ENCODE measurements at places on chromosomes 1 and 21. TPM values are rescaled to one million over a fixed set of nuclear protein-coding genes. Genes with fewer than 3 reads are reported as not detected.

DNA sequence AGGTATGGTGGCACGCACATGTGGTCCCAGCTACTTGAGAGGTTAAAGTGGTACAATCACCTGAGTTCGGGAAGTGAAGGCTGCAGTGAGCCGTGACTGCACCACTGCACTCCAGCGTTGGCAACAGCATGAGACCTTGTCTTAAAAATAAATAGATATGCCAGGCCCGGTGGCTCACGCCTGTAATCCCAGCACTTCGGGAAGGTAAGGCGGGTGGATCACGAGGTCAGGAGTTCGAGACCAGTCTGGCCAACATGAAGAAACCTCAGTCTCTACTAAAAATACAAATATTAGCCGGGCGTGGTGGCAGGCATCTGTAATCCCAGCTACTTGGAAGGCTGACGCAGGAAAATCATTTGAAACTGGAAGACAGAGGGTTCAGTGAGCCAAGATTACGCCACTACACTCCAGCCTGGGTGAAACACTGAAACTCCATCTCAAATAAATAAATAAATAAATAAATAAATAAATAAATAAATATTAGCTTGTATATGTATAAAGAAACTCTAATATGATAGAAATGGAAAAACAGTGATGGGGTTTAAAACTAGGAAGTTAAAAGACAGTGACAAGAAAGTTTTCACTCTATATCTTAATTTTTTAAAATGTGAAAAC, 18.8 kb downstream of the GATAD2B start:
- DNase-seq, result peak; percentile 29

DNA sequence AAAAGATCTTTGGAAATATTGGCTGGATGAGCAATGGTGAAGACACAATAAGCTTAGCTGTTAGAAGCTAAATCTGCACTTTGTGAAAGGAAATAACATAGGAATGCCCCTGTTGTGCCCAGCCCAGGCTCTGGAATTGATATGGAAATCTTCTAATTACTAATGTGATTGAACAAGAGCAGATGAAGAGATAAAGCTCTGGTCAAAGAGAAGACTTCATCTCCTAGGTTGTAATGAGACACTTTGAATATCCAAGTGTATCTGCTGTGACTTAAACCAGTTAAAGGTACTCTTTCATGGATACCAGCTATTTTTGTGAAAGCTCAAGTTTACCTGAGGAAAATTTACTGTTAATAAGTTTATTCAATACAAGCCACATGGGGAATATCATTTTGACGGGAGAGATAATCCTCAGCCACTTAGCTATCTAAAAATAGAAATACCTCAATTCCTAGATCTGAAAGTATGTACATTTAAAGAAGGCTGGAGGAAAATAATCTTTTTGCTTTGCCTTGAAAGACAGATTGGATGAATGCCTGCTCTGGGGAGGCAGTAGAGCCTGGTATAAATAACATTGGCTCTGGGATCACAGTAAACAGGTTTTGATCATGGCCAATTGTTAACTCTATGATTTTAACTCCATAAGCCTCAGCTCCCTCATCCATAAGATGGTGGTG, 494.0 kb upstream of the B3GALT2 start:
- DNase-seq, result no peak

GRCh38 chr1:185670187-185670627, 64.0 kb upstream of the HMCN1 start:
- no peak for DNase-seq

GRCh38 chr1:108845446-108845845, 11.4 kb downstream of the AKNAD1 start:
- no peak for DNase-seq

The GCSAML gene
- 0.23 TPM for total RNA-seq

GRCh38 chr1:110174961-110175360, 24.7 kb downstream of the SLC6A17 start:
- DNase-seq, result no peak

The SCNM1 gene
- total RNA-seq, result 42.2 TPM

The VPS72 gene
- total RNA-seq, result 112 TPM

DNA sequence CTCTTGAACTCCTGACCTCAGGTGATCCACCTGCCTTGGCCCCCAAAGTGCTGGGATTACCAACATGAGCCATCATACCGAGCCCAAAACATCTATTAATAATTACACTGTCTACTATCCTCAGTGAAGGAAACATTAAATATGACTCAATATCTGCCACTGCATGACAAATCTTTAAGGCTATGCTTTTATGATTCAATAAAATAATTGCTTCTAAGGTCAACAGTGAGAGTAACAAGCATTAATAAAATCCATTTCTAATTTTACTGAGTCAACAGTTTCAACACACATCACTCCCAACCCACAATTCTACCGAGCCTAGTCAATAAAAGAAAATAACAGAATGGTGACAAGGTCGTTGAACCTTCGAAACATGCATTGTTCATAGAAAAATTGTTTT, 125.5 kb upstream of the CHRM3 start:
- DNase-seq, result no peak

GRCh38 chr1:179706339-179706941, 36.7 kb upstream of the FAM163A start:
- no peak for DNase-seq

The IFI16 gene
- 29.4 TPM for total RNA-seq

The CHD1L gene
- 15.9 TPM for total RNA-seq

- DNase-seq, result peak; percentile 73
Measured at GRCh38 chr1:17531682-17532487, 7.6 kb upstream of the ARHGEF10L start.

The PADI2 gene
- 956 TPM for total RNA-seq

DNA sequence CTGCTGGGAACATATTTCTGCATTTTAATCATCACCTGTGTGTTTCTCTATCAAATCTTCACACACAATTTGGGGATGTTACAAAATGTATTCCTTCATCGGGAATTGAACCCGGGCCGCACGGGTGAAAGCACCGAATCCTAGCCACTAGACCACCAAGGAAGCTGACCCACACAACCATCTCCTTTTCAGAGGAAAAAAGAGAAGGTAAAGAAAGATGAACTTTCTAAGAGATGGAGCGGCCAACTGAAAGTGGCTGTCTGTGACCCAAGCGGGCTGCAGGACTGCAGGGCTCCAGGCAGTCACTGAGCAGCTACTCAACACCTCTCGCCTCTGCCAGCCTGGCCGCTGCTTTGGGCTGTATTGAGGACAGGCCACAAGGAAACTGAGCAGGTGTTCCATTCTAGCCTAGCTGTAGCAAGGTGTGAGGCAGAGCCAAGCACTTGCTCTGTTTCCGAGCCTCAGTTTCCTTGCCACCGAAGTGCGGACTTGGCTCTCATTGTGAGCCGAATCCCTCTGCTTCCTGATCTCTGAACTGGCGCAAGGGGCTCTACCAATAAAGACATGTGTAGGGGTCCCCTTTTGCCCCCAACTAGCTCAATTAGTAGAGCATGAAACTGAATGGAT, 156.9 kb upstream of the NBPF11 start:
- DNase-seq, result no peak

The GJA4 gene
- 9.3 TPM for total RNA-seq

The USP48 gene
- total RNA-seq, result 20.3 TPM

GRCh38 chr1:119453021-119453420, 38.1 kb downstream of the HSD3B2 start:
- peak; percentile 23 for DNase-seq

DNA sequence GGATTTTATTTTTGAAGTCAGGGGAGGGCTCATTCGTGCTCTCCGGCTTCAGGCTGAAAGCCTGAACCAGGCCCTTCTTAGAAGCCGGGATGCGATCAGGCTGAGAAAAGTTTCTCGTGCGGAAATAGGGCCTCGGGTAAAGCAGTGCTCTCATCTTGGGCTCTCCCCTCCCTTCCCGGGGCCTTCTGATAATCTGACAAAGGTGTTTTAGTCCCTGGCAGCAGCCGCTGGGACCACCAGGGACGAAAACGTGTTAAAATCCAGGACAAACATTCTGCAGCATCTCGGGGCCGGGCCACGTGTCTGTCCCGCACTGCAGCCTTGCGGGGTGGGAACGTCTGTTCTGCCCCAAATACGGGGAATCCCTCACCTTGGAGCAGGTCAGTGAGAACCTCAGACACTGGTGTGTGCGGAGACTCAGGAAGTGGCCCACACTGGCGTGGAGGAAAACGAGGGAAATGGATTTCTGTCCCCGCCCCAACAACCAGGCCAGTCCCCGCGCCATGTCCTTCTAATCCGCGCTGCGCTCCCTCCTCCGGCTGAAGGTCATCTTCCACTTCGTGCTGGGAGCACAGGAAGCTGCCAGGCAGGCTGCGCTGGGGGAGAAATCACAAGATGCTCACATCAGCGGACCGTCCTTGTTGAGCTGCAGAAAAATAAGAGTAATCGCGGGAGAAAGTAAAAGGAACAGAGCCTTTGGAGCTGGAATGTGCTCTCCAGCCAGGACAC, 16.6 kb upstream of the AJAP1 start:
- DNase-seq, result no peak

- DNase-seq, result no peak
Measured at GRCh38 chr1:10673109-10673711, 123.2 kb downstream of the CASZ1 start.

GRCh38 chr1:40984066-40984465, 4.6 kb downstream of the CTPS1 start:
- no peak for DNase-seq

GRCh38 chr1:13651279-13651678, 48.7 kb upstream of the PRDM2 start:
- no peak for DNase-seq

- DNase-seq, result no peak
Measured at GRCh38 chr1:190138702-190139101, 339.0 kb downstream of the BRINP3 start.

- no peak for DNase-seq
Measured at GRCh38 chr1:108678706-108679105, 13.4 kb upstream of the PRPF38B start.

The ADGRL2 gene
- 11.3 TPM for total RNA-seq

The KCNA2 gene
- 0.05 TPM for total RNA-seq

GRCh38 chr1:11273595-11274234, 717 bp downstream of the UBIAD1 start:
- DNase-seq, result no peak

DNA sequence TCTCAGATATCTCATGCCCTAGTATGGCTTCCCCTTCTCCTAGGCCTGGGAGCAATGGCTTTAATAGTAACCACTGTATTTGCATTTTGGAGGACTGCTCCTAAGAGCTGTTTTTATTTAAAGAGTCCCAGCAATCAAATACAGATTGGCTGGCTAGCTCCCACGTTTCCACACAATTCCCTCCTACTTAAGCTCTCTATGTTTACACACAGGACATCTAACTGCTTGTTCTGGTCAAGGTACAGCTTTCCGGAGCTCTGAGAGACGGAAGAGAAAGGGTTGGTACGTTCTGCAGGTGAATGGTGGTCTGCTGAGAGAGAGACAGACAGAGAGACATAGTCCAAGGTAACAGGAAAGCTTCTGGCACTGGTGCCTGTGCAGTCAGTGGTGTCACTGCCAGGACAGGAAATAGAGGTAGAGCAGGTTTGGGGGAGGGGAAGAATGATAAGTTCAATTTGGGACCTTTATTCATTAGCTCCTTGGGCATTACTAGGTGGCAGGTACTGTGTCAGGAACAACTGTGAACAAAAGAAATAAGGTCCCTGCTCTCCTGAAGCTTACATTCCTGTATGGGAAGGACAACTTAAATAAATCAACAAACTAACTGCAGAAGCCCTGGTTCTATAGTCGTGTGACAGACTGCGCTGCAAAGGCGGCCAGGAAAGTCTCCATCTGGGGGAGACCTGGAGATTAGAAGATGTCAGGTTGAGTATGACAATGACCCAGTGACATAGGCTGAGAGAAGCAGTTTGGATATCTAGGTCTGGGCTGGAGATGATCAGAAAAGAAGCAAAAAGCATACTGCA, 1.2 kb upstream of the SLC25A33 start:
- no peak for DNase-seq

- DNase-seq, result no peak
Measured at GRCh38 chr1:50644447-50645105, 221.3 kb upstream of the DMRTA2 start.

- no peak for DNase-seq
Measured at GRCh38 chr1:156933136-156933535, 12.7 kb downstream of the LRRC71 start.

- no peak for DNase-seq
Measured at GRCh38 chr1:110170766-110171733, 20.8 kb downstream of the SLC6A17 start.

DNA sequence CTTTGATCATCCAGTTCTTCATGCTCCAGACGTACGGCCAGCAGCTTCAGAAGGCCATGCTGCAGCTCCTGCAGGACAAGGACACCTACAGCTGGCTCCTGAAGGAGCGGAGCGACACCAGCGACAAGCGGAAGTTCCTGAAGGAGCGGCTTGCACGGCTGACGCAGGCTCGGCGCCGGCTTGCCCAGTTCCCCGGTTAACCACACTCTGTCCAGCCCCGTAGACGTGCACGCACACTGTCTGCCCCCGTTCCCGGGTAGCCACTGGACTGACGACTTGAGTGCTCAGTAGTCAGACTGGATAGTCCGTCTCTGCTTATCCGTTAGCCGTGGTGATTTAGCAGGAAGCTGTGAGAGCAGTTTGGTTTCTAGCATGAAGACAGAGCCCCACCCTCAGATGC, 32.5 kb downstream of the MX1 start:
- no peak for DNase-seq

GRCh38 chr1:38891753-38892152, 10.4 kb upstream of the GJA9 start:
- DNase-seq, result no peak

The RGS13 gene
- 0.11 TPM for total RNA-seq

DNA sequence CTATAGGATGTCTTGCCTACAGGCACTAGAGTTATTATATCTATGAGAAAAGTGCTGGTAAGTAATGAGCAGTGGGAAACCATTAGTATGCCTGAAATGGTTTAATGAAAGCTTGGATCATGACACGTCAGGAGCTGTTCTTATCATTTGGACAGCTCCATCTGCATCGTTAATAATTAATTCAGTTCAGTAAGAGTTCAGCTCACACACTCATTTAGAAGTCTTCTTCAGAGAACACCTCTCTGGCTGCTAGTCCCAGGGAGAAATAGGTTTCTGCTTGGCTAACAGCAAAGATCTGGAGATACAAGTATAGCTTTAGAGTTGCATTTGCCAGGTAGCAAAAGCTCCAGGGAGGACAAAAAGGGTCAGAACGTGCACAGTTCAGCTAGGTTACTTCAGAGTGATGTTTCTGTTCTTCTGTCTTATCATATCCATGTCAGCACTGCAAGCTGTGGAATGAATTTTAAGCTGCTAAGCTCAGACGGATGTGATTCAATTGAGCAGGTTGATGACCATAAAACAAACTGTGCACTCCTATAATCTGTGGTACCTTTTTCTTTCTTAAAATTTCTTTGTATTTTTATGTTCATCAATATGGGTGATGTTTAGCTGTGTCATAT, 173.6 kb downstream of the ADGRL2 start:
- no peak for DNase-seq
